ENCODE measurements at places on chromosomes 5 and 9. TPM values are rescaled to one million over a fixed set of nuclear protein-coding genes. Genes with fewer than 3 reads are reported as not detected.

Gene ACOT12
- total RNA-seq = not detected

GRCh38 chr9:120693700-120694008 lies 20.6 kb downstream of the MEGF9 start:
- no peak for DNase-seq

- no peak for DNase-seq
These were observed 53.4 kb downstream of the DUSP1 start for GRCh38 chr5:172717481-172718195.

DNA sequence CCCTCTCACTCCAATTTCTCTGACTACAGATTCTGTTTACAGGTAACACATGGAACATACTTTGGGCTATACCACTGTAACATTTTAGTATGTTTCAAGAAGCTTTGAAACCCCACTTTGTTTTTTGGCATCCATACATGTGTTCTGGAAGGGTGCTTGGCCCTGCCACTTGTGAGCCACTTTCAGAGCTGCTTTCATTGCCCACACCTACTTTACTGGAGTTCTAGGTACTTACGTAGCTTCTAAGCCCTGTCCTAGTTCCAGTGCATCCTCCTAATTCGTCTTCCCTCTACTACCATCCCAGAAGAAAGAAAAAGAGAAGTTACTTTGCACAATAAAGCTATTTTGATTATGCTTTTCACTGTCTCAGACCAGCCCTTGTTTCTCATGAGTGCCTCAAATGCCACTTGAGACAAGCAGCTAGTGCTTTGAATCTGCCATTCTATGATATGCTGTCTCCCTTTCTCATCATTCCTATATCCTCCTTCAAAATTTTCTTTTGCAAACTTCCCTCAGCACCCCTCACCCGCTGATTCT lies 26.5 kb upstream of the C5orf47 start:
- peak; percentile 45 for DNase-seq

Gene RASEF
- total RNA-seq = 65.5 TPM

Gene RMRP
- 3,539 TPM for total RNA-seq

- no peak for DNase-seq
These were observed 850.6 kb upstream of the WWC1 start for GRCh38 chr5:167440846-167441245.

Gene IL17B
- total RNA-seq = not detected

DNA sequence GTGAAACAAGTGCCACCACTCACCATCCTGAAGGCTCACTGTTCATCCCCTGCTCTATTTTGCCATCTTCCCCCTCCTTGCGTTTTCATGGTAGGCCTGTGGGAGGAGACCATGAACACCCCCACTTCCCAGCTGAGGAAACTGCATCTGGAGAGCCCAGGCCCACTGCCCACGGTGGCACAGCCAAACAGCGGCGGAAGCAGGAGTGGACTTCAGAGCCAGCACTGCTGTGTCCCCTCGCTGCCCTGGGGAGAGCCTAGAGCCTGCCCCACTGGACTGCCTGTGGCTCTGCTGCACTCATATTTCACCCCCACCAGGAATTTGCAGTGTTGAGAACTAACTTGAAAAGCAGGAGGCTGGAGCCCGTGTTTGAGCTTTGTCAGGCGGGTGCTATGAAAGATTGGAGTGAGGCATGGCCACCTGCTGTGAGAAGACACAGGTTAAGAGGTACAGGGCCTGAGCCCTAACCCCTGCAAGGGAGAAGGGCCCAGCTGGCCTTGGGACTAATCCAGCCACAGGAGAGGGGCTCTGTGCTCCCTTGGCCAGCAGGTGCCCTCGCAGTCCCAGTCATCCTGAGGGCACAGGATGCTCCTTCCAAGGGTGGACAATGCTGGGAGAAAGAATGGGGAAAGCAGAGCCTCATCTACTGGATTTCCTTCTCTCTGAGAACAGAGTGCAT lies 79.0 kb downstream of the MACROH2A1 start:
- DNase-seq = no peak

Gene CER1
- total RNA-seq = not detected

DNA sequence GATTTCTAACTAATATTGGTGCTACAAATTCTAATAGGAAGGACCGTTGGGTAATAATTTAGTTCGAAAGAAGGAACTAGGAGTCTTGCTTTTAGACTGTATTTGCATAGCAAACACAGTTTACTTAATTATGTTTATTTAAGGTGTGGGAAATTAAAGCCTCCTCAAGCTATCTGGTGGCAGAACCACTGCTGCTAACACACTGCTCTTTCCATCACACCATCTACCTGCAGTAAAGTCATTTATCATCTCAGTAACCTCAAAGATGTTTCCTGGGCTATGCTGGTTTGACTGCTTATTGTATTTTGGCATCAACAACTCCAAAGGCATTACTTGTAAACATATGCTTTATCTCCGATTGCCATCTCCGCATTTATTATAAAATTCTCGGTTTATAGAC lies 114.3 kb downstream of the DEPDC1B start:
- DNase-seq = no peak

Gene PCDH1
- 47.6 TPM for total RNA-seq

DNA sequence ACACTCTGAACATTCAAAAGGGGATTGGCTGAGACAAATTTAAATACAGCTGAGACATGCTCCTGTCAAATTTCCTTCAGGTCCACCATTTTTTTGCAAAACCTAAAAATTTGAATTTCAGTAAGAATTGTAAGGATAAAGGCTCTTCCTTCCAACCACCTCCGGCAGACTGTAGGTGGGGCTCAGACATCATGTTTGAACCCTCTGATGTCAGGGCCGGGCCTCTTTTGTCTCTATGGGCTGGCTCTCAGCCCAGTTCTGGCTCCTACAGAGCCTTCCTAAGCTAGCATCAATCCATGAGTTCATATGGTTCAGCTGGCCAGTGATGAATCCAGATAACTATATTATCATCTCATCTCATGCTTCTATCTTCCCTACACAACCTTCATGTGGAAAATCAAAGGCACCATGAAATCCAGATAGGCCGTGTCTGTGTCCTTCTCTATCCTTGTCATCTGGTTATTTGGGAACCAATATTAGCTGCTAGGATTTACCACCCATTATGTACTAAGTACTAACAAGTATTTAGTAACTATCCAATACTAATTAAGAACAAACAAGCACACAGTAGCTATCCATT lies 44.2 kb downstream of the NIPSNAP3B start:
- peak; percentile 51 for DNase-seq

GRCh38 chr9:3256571-3257330 lies 269.1 kb downstream of the RFX3 start:
- no peak for DNase-seq

Gene PCDHA9
- 0.17 TPM for total RNA-seq

Gene GFM2
- 29.8 TPM for total RNA-seq

DNA sequence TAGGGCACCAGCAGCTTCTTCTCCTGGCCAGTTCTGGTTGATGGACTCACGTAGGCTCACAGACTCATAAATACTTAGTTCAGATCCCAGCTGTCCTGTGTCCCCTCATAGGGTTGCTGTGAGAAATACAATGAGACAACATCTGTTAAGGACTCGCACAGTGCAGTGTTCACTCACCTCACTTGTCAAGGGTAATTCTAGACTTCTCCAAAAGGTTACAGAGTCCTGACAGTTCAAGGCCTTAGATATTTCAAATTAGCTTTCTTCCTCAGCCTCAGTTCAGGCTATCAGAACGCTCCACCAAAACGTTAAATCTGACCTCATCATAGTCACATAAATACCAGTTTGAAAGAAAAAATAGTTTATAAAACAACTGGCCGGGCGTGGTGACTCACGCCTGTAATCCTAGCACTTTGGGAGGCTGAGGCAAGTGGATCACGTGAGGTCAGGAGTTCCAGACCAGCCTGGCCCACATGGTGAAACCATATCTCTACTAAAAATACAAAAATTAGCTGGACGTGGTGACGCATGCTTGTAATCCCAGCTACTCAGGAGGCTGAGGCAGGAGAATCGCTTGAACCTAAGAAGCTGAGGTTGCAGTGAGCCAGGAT lies 106.3 kb downstream of the UGCG start:
- no peak for DNase-seq

- no peak for DNase-seq
These were observed 14.1 kb downstream of the CAPSL start for GRCh38 chr5:35924122-35924949.

Gene CD274
- 3.6 TPM for total RNA-seq

GRCh38 chr9:111095441-111095840 lies 57.2 kb upstream of the LPAR1 start:
- DNase-seq = no peak

- DNase-seq = no peak
These were observed 105.3 kb upstream of the COL5A1 start for GRCh38 chr9:134536101-134536900.

DNA sequence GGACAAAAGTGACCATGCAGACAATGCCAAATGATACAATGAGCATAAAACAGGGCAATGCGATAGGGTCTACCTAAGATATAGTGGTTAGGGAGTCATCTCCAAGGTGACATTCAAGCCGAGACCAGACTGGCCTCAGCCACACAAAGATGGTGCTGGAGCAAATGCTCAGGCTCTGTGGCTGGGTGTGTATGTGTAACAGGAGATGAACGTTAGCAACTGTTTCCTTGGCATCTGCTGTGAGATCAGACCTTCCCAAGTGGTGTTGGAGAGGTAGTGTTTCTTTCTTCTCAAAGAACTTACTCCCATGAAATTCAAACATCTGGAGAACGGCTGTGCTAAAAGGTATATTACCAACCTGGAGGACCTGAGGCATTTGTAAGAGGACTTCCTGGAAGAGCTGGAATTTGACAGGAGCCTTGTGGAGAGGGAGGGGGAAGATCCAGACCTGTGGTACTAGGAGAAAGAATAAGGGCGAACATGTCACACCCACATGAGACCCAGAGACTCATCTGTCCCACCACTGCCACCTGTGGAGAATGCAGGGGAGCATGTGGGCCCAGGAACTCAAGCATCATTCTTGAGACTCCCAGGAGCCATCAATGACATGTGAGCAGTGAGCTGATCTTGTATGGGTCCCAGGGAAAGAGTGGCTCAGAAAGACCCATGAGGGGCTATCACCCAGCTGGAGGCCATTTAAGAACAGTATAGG lies 21.4 kb upstream of the ANXA6 start:
- no peak for DNase-seq

Gene GDF9
- 0.27 TPM for total RNA-seq

Gene RPL37
- total RNA-seq = 82.1 TPM

DNA sequence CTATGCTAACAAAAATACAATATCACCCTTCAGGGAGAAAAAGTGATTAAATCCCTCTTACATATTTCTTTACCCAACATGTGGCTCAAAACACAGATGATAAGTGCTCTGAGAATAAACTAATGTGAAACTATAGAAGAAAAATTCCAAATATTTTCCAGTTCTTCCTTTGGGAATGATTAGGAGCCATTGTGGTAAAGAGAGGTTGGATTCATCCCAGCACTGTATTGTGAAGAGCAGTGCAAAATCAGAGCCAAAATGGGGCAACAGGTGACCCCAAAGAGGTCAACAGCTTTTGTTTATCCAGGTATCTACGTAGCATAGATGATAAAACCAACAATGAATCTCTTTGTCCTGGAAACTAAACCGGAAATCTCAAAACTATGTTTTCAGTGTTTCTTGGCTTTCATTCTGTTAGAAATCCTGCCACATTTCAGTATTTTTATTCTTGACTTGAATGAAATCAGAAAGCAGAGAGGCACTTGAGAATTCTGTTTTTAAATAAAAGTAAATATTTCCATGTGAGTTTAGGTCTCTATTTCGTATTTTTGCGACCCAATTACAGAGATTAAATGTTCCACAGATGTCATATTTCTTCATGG lies 120.4 kb upstream of the FST start:
- DNase-seq = no peak

GRCh38 chr5:81852291-81853029 lies 101.6 kb upstream of the SSBP2 start:
- peak; percentile 42 for DNase-seq
